ENCODE measurements at places on chromosomes 7 and 10.

DNA sequence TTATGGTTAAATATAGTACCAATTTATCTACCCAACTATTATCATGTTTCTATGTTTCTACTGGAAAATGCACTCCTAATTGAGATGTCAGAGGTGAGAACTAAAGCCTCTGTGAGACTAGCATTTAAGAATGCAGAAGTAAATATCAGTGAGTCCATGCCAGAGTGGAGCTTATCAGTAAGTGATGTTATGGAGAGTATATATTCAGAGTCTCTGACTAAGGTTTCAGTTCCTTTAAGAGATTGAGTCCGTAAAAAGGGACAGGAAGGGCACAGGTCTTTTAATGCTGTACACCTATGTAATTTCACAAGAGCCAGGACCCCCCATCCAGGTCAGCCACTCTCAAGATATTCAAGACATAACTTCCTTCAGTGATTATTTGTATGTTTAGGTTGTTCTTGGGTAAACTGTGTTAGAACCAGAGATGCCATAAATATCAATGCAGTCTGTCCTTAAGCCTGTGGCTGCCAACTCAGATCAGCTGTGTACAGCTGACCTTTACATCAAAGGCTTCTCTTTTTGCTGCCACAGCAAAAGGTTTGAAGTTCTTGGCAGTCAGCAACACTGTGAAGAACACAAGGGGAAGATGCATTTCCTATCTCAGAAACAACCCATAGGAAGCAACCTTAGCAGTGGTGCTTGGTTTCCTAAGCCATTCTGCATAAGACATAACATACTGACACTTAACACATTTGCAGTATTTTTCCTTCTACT lies 244.8 kb downstream of the BICC1 start:
- no peak for DNase-seq

DNA sequence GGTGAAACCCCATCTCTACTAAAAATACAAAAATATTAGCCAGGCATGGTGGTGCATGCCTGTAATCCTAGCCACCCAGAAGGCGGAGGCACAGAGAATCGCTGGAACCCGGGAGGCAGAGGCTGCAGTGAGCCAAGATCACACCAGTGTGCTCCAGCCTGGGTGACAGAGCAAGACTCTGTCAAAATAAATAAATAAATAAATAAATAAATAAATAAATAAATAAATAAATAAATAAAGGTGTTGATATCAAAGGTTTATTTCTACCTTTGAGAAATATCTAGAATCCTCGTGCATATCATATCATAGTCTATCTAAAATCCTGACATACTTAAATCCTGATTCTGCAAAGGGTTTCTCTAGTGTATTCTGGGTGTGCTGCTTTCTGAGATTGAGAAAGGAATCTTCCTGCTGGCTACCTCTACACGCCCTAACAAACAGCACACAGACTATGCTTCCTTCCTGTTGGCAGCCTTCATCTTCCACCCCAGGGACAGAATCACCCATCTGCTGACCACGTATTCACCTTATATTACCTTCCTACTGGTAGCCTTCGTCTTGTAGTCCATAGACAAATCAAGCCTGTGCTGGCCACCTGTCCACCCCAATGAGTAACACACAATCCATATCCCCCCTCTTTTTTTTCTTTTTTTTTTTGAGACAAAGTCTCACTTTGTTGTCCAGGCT lies 8.7 kb downstream of the ABLIM1 start:
- no peak for DNase-seq

GRCh38 chr7:50728184-50728583 lies 54.5 kb downstream of the GRB10 start:
- no peak for DNase-seq

DNA sequence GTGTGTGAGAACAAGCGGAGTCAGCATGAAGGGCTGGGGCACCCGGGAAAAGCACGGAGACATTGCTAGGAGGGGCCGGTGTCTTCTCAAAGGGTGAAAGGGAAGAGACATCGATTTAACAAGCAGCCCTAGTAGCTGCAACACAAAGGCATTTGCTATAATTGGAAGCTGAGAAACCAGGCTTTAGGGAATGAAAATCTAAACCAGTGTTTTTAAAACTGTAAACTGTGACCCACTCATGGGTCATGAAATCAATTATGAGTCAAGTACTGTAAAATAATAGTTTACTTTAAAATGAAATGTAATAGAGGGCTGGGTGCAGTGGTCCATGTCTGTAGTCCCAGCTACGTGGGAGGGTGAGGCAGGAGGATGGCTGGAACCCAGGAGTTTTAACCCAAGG lies 128.7 kb upstream of the RHEB start:
- DNase-seq, result no peak

DNA sequence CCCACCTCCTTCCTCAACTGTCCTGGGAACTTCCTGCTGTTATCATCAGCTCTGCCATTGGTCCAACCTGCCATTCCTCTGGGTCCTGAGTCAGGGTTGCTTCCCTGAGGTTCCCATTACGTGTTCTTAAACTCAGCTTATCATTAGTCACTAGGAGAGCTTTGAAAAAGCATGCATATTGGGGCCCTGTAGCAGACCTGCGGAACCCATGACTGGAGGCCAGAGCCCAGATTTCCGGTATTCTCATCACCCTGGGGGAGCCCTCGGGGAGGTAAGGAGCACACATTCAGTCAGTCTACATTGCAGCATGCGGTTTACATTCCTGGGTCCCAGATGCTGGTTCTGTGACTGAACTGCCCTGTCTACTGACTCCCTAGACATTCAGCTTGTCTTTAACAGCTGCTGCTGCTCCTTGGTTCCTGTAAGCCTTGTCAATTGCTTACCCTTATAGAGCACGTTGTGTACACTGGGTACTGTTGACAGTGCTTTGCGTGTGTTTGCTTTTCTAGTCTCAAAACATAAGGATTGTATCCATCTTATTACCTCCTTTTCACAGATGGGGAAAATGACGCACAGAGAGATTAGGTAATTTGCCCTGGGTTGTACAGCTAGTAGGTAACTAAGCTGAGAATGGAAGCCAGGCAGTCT lies 12.8 kb downstream of the CDHR3 start:
- DNase-seq, result peak; percentile 61

- peak; percentile 52 for DNase-seq
Measured at GRCh38 chr10:79904671-79905321, 44.1 kb downstream of the SFTPD start.

GRCh38 chr7:121195874-121196273 lies 132.9 kb upstream of the WNT16 start:
- DNase-seq, result peak; percentile 13

DNA sequence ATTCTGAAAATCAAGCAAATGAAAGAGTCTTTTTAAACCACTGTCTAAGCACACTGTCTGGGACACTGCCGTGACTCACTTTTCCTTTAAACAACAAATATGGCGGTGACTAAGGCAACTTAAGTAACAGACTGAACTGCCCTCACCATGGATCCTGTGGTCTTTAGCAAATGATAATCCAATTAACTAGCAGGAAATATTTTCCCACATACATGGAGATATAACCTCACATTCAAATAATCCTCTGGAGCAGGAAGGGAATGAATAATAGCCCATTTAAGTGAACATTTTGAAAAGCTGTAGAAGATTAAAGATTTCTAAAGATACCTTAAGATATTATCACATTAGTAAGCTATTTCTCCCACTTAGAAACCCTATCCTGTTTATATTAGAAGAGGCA lies 40.3 kb upstream of the LRRC17 start:
- DNase-seq, result no peak

- DNase-seq, result no peak
Measured at GRCh38 chr7:88686468-88687229, 72.9 kb upstream of the ZNF804B start.

DNA sequence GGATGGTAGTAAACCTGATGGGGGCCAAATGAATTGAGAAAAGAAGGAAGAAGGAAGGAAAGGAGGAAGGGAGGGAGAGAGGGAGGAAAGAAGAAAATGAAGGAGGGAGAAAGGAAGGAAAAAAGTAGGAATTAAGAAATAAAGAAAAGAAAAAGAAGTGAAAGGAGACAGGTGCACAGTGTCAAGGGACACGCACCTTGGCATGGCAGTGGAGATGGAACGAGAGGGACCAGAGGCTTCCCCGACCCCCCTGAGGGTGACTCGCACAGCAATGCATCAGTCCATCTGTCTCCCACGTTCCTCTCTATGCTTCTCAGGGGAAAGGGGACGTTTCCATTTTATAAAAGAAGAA lies 199.6 kb downstream of the CXCL12 start:
- DNase-seq, result no peak

DNA sequence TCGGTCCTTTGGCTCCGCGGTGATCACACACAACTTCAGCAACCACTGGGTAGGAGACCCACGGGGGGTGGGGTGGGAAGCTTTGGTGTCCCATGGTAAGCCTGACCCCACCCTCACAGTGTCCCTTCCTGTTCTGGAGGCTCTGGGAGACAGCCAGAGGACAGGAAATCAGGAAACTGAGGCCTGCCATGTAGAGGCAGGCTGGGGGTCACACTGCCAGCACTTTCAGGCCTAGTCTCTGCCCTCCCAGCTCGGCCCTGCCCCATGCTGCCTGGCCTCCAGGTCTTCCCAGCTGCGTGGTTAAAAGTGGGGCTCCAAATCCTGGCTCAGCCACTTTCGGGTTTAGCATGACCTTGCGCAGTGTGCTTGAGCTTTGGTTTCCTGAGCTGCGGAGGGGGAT lies 10.9 kb downstream of the AQP1 start:
- no peak for DNase-seq

- DNase-seq, result no peak
Measured at GRCh38 chr7:22651036-22651435, 76.0 kb upstream of the IL6 start.

- no peak for DNase-seq
Measured at GRCh38 chr7:144995495-144995894, 159.6 kb upstream of the TPK1 start.

- DNase-seq, result no peak
Measured at GRCh38 chr10:129413024-129413423, 54.0 kb upstream of the MGMT start.

DNA sequence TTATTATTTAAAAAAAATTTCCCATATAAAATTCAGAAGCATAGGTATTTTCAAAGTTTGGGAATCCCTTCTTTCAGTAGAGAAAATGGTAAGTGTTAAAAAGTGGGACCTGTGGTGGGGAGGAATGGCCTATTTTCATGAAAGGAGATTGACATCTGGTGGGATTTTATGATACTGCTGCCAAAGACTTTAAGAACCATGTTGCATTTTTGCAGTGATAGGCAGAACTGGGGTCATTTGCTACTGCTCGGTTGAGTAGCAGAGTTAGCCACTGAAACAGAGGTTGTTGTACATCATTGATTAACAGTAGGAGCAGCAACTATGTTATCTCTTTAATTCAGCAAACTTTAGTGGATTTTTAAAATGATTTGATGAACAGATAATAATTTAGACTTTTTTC lies 4.4 kb downstream of the BICC1 start:
- DNase-seq, result no peak

DNA sequence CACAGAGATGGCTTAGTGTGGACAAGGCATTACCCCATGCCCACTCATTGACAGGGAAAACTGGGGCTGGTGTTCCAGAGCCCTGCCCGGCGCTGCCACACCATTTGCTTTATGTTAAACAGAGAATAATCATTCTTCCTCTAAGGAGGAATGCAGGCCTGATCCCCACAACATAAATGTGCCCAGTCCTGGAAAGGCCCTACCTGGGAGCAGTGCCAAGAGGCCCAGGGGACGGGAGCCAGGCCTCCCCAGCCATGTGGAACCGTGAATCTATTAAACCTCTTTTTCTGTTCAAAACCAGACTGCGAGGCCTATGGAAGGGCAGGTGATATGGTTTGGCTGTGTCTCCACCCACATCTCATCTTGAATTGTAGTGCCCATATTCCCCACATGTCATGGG lies 264.1 kb downstream of the GRID1 start:
- no peak for DNase-seq
